ENCODE measurements at places on chromosomes 7 and 10.

DNA sequence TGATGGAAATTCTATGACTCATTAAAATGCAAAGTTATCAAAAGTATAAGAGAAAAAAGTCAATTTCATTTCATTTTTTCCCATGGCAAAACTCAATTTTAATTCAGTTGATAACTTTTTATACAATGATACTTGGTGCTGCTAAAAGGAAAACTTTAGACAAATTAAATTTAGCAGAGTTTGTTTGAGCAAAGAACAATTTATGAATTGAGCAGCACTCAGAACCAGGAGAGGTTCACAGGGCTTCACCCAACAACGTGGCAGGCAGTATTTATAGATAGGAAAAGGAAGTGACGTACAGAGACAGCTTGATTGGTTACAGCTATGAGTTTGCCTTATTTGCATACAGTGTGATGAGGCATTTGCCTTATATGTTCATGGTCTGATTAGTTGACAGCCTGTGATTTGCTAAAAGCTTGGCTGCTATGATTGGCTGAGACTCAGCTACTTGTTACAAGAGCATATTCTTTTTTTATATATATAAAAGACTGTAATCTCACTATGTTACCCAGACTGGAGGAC is 157.2 kb upstream of the CELF2 start:
- no peak for DNase-seq

DNA sequence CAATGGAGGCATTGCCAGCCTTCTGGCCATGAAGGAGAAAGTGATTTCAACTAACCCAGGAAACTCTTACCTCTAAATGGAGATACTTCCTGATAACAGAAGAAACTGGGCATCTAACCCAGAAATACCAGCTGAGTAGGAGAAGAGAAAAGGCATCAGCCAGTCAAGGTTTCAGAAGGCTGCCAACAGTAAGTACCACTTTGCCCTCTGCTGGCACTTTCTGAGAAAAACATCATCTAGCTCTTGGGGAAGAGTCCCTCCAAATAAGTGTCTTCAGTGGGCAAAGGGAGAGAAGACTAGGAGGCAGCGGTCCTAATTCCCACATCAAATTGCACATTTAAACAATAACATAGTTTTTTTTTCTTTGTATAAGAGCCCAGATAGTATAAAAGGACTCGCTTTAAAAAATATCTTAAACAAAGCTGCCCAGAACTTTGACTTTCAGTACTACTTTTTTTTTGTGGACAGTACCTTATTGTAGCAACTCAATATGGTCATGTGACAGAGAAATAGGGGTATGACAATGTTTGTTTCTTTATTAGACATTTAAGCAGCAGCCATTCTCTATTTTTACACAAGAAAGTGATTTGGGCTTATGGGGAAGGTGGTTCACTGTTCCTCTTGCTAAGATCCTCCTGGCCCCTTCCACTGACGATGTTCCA is 157.3 kb downstream of the CTTNBP2 start:
- no peak for DNase-seq

- DNase-seq: no peak
Measured at GRCh38 chr10:87771871-87772500, 46.0 kb downstream of the ATAD1 start.

DNA sequence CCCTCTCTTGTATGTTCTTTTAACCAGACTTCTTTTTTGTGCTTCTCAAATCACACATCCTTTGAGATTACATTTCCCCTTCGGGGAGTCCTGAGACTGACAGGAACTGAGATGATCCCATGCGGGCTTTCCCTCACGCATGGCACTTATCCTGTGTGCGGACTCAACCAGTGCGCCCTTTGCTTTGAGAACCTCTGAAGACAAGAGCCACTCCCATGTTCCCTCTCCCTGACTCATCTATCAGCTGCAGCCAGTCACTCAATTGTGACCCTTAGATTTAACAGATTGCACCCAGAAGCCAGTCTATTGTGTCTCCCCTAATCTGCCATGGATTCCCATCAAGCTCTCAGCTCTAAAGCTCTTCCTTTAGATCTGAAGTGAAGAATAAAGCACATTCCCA is 353.9 kb upstream of the MEOX2 start:
- no peak for DNase-seq

DNA sequence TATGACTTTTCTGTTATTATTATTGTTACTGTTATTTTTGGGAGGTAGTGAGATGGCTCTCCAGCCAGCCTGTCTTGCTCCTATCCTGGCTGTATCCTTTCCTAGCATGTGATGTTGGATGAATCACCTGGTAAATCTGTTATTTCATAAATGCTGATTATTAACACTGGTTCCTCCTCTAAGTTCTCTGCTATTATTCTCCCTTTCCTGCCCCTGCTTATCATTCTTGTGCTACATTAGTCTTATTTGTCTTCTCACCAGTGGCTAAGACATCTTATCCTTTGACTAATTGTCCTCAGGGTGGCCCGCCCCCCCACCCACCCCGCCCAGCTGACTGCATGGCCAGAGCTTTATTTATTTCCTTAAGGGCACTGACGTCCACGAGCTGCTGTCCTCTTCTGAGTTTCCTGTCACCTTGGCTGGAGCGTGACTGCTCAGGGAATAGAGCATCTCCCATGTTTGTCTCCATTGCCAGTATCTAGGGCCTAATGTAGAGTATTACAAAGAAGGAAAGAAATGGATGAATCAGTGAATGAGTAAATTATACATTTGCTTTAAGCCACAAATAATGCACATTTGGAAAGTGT is 110.1 kb upstream of the KLF6 start:
- no peak for DNase-seq

GRCh38 chr7:83478616-83479015 is 170.3 kb downstream of the SEMA3E start:
- no peak for DNase-seq

DNA sequence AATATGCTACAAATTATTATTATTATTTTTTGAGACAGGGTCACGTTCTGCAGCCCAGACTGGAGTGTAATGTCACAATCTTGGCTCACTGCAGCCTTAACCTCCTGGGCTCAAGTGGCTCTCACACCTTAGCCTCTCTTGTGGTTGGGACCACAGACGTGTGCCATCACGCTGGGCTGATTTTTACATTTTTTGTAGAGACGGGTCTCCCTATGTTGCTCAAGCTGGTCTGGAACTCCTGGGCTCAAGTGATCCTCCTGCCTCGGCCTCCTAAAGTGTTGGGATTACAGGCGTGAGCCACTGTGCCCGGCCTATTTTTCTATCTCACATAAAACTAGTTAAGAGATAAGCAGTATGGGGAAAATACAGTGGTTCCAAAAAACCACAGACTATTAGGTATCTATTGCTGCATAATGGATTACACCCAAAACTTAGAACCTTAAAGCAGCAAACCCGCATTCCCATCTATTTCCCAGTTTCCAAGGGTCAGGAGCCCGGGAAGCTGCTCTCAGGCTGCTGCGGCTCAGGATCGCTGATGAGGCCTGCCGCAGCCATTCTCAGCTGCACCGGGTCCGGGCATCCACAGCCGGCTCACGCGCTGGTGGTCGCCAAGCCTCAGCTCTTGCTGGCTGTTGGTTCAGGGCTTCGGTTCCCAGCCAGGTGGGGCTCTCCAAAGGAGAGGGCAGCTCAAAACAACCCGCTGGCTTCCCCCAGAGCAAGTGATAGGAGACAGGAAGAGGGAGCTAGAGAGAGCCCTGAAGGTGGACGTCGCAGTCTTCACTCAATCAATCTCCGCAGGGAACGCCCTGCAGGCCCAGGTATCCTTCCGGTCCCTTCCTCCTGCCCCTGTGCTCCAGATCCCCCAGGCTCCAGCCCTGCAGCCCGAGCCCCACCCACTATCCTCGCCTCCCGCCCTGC is 128.2 kb downstream of the UBE2H start:
- DNase-seq: no peak

- no peak for DNase-seq
Measured at GRCh38 chr10:55476129-55476528, 675.1 kb upstream of the PCDH15 start.

DNA sequence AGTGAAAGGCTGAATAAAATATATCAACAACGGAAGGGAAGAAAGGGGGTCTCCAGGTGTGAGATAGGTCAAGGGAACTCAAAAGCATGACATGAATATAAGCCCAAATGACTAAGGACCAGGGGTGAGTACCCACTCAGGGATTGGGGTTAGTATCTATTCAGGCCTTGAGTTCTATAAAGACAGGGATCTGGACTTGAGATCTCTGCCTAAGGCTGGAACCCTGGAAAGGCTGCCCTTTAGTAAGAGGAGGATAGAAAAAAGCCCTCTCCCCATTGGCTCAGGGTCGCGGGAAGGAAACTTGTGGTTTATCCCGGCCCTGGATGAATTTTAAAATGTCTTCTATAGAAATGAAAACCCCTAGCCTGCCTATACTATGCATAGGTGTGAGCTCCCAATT is 2.4 kb upstream of the ITPRIP start:
- DNase-seq: no peak

DNA sequence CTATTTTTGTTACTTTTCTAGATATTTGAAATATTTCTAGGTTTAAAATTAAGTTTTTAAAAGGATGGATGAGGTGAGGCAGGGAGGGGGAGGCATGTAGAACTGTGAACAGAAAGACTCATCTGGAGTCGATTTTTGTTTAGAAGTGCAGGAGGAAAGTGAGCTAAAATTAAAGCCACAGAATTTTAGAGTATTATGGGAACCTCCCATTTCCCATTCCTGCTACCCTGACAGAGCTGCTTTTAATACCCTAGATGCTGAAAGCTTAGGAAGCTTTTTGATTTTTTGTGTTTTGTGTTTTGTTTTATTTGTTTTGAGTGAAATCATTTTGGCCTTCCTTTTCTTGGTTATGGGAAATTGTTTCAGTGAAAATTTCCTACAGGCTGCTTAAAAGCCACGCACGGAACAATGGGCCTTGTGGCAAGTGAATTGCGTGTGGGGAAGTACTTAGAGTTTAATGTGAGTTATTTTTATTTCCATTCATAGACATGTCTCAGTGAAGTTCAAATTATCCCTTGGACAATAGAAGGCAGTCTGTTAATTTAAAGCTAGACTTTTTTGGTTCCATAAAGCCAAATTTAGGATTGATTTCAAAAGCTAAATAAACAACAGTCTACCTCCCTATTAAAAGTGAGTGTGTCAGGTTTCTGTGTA is 102.0 kb upstream of the HDAC9 start:
- no peak for DNase-seq

DNA sequence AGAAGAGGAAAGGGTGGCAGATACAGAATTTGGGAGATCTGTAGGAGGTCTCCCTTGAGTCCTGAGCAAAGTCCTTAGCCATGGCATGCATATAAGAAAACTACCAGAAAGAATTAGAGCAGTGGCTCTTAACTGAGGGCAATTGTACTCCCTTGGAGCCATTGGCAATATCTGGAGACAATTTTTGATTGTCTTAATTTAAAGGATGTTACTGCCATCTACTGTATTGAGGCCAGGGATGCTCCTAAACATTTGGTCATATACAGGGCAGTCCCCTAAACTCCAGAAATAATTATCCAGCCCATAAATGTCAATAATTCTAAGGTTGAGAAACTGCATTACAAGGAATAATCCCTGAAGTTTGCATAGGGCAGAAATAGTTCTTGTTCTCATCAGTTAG is 136.4 kb upstream of the ODAD2 start:
- DNase-seq: no peak

GRCh38 chr10:72720814-72721660 is 29.1 kb downstream of the MCU start:
- peak; percentile 69 for DNase-seq

GRCh38 chr7:107463139-107464078 is 6.4 kb upstream of the GPR22 start:
- peak; percentile 62 for DNase-seq

GRCh38 chr10:23293973-23294590 is 50.5 kb downstream of the C10orf67 start:
- DNase-seq: no peak

DNA sequence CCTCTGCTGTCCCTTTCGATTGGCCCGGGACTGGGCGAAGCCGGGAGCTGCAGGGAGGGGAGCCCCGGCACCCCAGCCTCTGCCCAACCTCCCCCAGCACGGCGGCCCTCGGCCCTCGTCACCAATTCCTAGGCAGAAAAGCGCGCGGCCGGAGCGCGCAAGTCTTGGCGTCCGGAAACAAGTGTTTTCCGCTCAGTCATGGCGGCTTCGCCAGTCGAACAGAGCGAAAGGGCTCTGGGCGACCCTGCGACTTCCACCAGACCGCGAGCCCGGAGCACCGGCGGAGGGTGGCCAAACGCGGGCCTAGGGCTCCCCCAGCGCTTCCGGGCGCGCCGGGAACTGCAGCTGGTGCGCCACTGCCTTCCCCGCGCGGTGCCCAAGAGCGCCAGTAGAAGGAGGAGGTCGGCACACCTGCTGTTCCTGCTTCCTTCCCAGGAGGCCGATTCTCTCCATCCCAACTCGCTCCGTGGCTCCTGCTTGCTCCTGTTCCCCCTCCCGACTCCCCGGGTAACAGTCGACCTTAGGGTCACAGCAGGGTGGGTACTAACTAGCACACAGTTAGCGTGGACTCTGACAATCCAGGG is 729.9 kb downstream of the ZWINT start:
- no peak for DNase-seq

- no peak for DNase-seq
Measured at GRCh38 chr10:100888957-100889356, 23.8 kb upstream of the SLF2 start.

DNA sequence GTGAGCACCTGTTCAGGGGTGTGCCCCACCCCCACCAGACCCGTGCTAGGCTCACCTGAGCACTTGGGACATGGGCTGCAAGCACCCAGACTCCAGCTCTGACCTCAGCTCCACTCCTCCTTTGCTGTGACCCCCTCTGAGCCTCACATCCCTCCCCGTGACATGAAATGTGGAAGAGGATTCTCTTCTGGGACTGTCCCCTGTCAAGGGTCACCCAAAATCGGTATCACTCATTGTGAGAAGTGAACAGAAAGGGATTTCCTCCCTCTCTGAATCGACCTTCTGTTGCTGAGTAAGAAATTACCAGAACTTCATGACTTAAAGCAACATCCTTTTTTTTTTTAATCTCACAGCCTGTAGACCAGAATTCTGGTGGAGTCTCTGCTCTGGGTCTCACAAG is 6.2 kb upstream of the CHST15 start:
- DNase-seq: no peak

- DNase-seq: no peak
Measured at GRCh38 chr7:51349820-51350545, 33.4 kb upstream of the COBL start.

GRCh38 chr10:4846775-4847174 is 20.8 kb downstream of the AKR1E2 start:
- no peak for DNase-seq

- no peak for DNase-seq
Measured at GRCh38 chr7:158849768-158850544, 6.4 kb upstream of the DYNC2I1 start.

- DNase-seq: no peak
Measured at GRCh38 chr10:393787-394438, 258.7 kb downstream of the ZMYND11 start.

DNA sequence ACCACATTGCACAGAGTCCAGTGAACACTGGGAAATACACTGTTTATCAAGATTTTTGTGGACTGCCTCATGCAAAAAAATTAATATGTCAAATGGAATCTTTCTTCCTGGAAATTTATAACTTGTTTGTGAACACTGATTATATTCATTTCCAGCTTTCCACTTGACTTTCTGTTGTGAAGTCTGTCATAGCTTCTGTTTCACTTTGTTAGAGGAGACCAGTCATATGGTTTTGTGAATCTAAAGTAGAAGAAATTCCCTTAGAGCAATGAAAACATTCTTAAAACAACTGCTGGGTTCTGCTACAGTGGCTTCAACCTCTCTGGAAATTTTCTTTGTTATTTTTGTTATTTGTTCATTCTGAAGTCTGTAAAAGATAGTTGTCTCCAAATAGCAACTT is 349.5 kb upstream of the NFE2L3 start:
- no peak for DNase-seq

All from cerebellar nuclear complex (tissue), 1 donor.